NCI-H2029 (cell line): ENCODE measurements at places on chromosomes 7 and 10.

DNA sequence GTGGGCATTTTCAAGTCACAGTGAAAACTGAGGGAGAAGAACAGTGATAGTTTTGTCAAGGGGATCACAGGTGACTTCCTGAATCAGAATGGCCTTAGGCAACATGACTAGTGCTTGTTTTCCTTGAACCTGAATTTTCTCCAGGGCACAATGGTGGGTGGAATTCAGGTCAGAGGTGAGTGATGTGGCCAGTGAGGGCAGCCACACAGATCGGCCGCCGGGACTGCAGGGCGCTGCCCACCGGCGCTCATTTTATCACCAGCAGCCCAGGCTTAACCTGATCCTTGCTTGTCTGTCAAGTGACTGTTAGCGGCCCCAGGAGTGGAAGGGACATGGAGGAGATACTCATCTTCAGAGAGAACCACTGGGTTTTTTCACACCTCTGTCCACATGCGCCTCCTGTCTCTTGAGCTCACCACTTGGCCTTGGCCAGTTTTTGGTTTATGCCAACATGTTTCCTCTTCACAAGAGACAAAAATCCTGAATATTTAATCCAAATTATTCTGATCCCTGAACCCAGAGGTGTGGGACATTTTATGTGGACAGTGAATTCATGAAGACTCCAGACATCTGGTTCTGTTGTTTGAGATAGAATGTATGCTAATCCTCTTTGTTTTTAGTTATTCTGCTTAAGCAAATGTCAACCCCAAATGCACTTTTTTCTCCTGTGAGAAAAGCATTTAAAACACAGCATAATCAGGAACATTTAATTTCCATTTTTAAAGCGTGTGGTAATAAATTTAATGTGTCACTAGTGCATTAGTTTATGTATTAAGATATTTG, 108.7 kb downstream of the DOCK1 start:
- DNase-seq = no peak

GRCh38 chr10:89518876-89519842, 16.2 kb downstream of the SLC16A12 start:
- no peak for DNase-seq

DNA sequence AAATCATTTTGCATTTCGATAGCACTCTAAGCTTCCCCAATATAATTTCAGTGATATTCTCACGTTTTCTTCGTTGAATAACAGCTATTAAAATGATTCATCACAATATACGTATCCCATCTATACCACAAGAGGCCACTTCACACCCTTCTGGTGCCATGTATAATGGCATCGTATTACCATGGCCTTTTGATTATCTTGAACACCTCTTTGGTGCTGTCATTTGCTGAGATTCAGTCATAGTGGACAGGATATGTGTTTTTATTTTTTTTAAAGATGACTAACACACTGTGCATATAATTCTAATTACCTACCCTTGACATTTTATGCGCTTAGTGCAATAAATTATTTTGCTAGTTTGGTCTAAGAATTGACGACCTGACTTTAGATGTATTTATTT, 6.7 kb upstream of the INSYN2A start:
- DNase-seq = no peak

- DNase-seq = peak; percentile 91
Measured at GRCh38 chr7:22346383-22347107, 10.4 kb downstream of the RAPGEF5 start.

GRCh38 chr10:104784452-104784851, 143.4 kb downstream of the SORCS3 start:
- no peak for DNase-seq

- DNase-seq = no peak
Measured at GRCh38 chr10:75651417-75651816, 220.0 kb downstream of the LRMDA start.

DNA sequence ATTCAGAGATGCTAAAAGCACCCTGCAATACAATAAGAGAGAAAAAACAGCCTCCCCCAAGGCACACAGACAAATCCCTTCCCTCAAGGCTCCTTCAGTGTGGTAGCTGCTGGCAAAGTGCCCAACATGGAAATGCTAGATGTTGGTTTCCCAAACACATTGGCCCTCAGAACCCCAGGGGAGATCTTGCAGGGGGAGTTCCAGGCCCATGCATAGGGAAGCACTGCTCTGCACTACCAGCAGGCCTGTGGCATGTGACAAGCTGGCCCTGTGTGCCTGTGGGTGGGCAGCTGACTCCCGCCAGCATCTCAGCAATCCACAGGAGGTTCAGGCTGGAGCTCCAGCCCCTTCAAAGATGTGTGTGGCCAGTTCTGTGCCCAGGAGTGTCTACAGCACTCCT, 16.8 kb upstream of the CSGALNACT2 start:
- DNase-seq = no peak
